NCI-H524 treated with DMSO at 0.1 percent for 48 hours (cell line): ENCODE measurements at places on chromosomes 5 and 9.

DNA sequence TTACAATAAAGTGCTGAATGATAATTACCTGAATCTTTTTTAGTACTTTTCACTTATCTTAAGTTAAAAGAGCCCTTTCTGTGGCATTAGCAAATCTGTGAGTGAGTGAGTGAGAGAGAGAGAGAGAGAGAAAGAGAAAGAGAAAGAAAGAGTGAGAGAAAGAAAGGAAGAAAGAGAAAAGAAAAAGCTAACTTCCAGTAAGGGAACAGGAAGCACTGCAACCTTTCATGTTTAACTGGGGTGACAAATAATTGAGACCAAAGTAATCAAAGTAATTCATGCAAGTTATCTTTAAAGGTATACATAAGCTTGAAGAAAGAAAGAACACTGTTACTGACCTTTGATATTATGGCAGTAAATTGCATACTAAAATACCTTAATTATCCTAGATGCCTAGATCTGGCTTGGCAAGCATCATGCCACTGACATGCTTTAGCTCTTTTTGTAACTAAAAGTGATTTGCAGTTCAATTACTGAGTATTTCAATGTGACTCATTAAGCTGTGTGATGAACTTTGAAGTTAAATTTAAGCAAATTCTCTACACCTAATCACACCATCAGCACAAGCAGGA, 21.7 kb downstream of the FEM1C start:
- DNase-seq, result no peak

DNA sequence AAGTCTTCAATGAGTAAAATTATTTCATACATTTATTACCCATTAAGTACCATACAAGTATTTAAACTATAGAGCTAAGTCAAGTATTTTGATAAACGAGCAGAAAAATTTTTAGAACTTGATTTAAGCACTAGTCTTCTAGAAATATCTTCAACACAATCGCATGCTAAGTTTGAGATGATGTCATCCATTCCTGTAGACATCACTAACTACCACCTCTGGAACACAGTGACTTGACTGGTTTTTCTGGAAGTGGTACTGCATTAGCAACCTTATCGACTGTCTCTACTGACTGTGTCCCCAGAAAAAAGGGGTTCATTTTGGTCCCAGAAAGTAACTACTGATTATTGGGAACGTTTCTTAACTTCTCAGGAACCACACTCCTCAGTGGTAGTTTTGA, 69.0 kb downstream of the CDC14B start:
- DNase-seq, result no peak

DNA sequence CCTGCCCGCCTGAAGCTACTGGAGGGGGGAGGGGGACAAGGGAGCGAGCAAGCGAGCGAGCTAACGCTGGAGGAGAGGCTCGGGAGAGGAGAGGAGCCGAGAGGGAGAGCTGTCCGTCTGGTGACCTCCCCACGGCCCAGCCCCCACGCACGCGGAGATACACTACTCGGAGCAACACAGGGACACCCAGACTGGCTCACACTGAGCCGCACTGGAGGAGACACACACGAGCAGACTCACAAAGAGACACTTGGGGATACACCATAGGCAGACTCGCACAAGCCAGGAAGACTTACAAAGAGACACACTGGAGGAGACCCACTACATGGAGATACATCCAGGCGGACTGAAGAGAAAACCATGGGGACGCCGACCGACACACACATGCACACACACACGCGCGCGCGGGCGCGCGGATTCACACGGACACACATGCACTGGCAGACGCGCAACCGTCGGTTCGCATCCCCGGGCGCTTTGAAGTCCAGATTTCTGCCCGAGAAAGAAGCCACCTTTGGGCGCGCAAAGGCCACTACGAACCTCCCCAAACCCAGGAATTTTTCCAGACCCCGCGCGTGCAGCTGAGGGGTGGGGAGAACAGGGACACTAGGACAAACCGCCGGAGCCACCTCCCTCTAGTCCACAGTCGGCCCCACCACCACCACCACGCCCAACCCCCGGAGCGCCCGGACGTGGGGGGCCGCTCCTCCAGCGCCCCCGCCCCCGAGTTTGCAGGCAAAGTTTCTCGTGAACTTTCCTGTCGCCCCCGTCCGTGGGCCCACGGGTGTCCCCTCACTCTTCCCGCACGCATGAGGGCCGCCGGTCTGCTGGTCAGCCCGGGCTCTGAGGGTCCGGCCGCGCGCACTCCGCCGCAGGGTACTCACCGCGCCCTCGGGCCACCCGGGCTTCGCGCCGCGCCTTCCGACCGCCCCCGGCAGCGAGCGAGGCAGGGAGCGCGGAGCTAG, 571 bp downstream of the CNTFR start:
- DNase-seq, result no peak

- no peak for DNase-seq
These were observed 27.3 kb upstream of the ZSWIM6 start for GRCh38 chr5:61304590-61305381.

DNA sequence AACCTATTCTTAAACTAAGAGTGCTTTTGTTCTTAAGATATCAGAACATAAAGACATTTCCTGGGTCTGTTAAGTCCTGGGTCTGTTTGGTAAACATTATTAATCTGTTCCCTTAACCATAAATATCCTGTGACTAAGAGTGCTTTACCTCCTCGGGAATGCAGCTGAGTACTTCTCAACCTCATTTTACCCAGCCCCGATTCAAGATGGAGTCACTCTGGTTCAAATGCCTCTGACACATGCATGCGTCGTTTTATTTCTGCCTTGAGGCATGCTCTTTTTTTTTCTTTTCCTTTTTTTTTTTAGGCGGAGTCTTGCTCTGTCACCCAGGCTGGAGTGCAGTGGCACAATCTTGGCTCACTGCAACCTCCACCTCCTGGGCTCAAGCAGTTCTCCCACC, 39.8 kb upstream of the FBXL17 start:
- no peak for DNase-seq
